ENCODE measurements at places on chromosomes 3 and 15. TPM values are rescaled to one million over a fixed set of nuclear protein-coding genes. Genes with fewer than 3 reads are reported as not detected.
A peak's percentile ranks its signal among the peaks of the same experiment; 100 is the strongest.

- DNase-seq: no peak
Observed at GRCh38 chr15:23416349-23417276, 30.4 kb downstream of the GOLGA6L2 start.

GRCh38 chr15:75034615-75035014 is 11.2 kb downstream of the PPCDC start:
- DNase-seq: no peak

Gene GOLGA8S
- 0.12 TPM for total RNA-seq

DNA sequence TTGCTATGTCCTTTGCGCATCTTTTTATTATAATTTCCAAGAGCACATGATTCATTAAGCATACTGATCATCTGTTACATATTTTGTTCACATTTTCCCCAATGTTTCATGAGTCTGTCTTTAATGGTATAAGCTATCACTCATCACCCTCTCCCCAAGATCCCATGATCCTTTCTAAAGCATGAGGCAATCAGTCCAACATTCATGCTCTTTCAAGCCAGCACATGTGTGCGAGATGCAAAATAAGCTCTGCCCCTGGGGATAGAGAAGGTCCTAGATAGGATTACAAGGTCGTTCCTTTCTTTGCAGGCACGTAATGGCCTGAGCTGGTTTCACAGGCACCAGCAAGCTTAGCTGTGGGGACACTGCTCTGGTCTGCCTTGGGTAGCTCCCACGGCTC is 32.2 kb upstream of the B3GNT5 start:
- DNase-seq: no peak

GRCh38 chr15:78737187-78737820 is 74.0 kb downstream of the ADAMTS7 start:
- DNase-seq: no peak

- no peak for DNase-seq
Observed at GRCh38 chr3:12205171-12205570, 46.5 kb upstream of the TIMP4 start.

DNA sequence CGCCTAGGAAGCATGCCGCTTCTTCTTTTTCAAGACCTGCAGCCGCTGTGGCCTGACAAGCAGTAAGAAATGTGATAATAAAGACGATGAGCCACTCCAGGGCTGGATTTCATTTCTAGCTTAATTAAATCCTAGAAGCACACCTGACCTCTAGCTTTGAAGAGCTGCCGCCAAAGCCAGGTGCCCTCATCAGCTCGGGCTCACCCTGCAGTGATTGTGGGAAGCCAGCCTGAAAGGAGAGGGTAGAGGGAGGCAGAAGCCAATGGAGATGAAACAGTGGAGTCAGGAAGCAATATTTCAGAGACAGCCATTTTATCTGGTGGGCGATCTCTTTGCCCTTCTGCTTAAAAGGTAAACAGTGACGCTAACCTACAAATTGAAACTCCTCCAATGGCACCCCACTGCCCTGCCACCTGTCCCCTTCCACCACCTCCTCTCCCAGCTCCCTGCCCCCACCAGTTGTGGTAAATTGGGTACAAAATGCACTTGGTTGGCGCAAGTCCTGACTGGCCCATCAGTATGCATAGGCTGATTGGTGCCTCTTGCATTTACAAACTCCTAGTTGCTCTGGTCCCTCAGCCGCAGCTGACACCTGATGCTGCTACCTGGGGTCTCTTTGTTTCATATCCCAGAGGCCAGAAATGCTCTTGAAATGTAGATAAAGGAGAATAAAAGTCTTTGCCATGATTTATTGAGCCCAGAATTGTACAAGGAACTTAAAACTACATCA is 385.3 kb downstream of the PDCD6IP start:
- no peak for DNase-seq

Gene CFAP91
- total RNA-seq: 6.4 TPM

DNA sequence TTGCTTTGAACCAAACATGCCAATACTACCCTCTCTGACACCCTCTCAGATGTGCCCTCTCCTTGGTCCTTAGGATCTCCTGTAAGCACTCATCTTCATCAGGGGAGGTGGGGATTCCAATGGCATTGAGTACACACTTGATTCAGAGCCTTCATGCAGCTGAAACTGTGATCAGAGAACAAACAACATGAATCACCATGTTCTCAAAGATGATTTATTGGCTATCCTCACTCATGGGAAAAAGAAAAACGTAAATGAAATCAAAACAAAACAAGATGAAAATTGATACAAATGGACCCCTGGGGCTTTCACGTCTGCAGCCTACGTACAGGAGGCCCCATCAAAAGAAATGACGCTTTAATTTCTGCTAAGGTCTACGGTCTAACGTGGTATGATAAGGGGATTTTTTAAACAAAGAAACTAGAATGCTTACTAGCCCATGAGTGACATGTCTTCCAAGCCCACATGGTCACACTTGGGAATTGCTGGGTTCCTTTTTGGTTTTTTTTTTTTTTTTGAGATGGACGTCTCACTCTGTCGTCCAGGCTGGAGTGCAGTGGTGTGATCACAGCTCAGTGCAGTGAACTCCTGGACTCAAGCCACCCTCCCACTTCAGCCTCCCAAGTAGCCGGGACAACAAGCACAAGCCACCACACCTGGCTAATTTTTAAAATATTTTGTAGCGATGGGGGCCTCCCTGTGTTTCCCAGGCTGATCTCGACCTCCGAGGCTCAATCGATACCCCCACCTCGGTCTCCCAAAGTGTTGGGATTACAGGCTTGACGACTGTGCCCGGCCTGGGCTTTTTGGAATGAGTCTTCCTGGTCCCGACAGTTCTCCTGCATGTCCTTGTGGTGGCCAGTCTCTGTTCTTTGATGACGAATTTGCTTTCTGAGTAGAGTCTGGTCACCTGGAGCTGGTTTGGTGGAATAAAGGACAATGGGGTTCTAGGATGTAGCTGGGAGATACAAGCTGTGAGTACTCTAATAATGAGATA is 202.6 kb downstream of the XXYLT1 start:
- DNase-seq: no peak

Gene GABRR3
- not detected for total RNA-seq

DNA sequence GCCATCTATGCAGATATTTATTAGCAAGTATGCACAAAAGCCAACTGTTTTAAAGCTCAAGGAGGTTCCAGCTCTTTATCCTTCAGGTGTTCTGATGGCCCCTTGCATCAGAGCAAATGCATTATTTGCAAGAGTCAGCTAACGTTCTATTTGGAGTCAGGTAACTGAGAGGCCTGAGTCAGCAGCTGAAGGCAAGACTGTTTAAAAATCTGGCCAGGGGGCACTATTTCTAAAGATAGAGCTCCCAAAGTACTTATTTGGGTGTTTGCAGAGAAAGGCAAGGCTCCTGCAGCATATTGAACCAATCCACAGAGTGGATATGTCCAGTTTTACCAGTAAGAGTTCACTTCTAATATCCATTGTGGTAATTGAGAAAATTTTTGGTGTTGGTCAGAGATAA is 146.1 kb downstream of the LRTM1 start:
- no peak for DNase-seq

Gene GADL1
- total RNA-seq: not detected

Gene PAK6
- 1.2 TPM for total RNA-seq

GRCh38 chr15:39934397-39935071 is 619 bp downstream of the EIF2AK4 start:
- no peak for DNase-seq

DNA sequence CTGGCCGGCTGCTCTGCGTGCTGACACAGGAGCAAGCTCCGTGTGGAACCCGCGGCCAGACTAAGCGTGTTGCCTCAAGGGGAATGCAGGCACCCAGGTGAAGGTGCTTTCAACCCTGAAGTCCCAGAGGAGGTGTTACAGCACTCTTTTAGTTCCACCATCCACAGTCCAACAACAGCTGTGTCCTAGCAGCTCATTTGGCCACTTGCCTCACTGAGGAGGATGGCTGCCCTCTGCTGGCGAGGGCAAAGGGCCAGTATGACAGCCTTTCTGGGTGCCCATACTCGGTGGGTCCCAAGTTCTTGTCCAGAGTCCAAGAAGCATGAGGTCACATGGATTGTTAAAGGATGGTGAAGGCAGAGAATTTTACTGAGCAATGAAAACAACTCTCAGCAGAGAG is 87.8 kb downstream of the C3orf85 start:
- no peak for DNase-seq

Gene DHFR2
- total RNA-seq: 8.1 TPM

- DNase-seq: no peak
Observed at GRCh38 chr15:36595611-36596010, 16.2 kb downstream of the CDIN1 start.

- DNase-seq: no peak
Observed at GRCh38 chr3:103126115-103126514, 691.3 kb downstream of the ZPLD1 start.

Gene MRAS
- total RNA-seq: 0.22 TPM

DNA sequence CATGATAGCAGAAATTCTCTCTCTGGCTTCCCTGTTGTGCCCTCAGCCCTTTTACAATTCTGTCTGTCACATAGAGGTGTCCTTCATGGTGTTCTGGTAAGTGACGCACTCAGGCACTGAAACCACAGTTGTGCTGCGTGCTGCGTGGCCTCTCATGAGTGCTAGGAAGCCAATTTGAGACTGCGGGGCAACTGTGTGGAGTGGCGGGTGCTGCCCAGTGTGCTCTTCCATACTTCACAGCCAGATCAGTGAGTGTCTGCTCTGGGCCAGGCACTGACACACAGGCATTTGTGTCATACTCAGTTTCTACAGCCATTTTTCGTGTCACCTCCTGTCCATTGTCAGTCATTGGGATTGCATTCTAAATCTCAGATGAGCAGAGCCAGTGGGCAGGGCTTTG is 133.1 kb upstream of the PLXNA1 start:
- no peak for DNase-seq

DNA sequence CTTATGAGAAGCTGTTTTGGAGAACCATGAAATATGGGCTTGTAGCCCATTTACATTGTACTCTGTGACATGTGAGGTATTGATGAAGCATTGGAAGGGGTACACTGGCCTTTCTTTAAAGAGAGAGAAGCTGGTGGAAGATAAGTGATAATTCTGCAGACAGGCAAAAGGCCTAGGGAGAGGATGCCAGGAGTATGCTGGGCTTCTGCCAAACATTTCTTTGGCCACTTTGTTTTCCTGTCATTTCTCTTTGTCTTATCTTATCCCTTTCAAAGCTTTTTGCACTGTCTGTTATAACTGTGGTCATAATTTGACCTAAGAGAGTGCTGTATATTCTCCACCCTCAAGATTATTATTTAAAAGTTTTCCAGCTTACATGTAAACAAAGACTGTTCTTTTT is 109.6 kb upstream of the SEMA6D start:
- DNase-seq: no peak

GRCh38 chr3:51942603-51943450 is 664 bp downstream of the PARP3 start:
- DNase-seq: peak; percentile 74

DNA sequence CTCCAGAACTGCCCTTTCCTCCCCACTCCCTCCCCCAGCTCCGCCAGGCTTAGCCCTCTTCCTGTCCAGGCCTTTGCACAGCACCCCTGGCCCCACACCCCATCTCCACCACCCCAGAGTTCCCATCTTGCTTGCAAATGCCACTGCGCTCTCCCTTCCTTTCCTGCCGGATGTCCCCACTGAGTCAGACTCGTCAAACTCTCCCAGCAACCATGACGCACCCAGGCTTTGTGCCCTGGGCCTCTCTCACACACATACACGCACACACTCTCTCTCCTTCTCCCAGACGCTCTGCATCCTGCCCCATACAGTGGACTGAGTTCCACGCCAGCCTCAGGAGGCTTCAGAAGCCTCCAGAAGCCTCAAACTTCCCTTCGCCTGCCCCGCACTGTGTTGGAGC is 2.8 kb upstream of the CCDC9B start:
- no peak for DNase-seq

Gene A4GNT
- not detected for total RNA-seq

- no peak for DNase-seq
Observed at GRCh38 chr3:182726258-182727142, 66.8 kb upstream of the ATP11B start.

- no peak for DNase-seq
Observed at GRCh38 chr3:111476701-111477100, 65.3 kb upstream of the CD96 start.

GRCh38 chr3:2774481-2775249 is 335.5 kb downstream of the IL5RA start:
- DNase-seq: no peak

- DNase-seq: peak; percentile 7
Observed at GRCh38 chr3:31157047-31157694, 262.7 kb upstream of the GADL1 start.

GRCh38 chr3:54982807-54983206 is 54.9 kb upstream of the LRTM1 start:
- DNase-seq: no peak

Gene CCK
- total RNA-seq: not detected

- DNase-seq: peak; percentile 70
Observed at GRCh38 chr3:49813497-49814174, at the start of gene UBA7. TSS of gene UBA7 (minus strand) at chr3:49813953. CDS start at chr3:49813787, 166 bp downstream.

- no peak for DNase-seq
Observed at GRCh38 chr3:155147588-155147987, 67.5 kb downstream of the MME start.

DNA sequence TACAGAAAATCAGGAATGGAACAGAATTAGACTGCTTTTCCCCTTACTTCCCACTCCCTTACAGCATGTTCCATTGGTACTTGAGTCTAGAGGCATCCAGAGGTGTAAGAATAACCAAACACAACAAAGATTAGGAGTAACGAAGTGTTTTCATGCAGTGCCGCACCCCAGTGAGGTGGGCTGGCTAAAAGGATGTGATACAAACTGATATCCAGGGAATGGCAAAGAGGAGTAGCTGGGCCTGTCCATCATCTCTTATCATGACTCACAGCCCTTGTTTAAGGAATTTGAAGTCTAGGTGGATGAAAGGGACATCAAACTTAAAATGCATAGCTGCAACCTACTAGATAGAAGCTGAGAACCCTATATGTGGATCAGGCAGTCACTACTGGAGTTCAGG is 16.4 kb downstream of the SCG5 start:
- DNase-seq: no peak

Gene CCR5
- 0.17 TPM for total RNA-seq

Gene RGMA
- total RNA-seq: not detected

Gene NR2E3
- total RNA-seq: not detected

Gene ESYT3
- not detected for total RNA-seq

Data from B cell (primary cell).